ENCODE measurements at places on chromosomes 12 and 14.

DNA sequence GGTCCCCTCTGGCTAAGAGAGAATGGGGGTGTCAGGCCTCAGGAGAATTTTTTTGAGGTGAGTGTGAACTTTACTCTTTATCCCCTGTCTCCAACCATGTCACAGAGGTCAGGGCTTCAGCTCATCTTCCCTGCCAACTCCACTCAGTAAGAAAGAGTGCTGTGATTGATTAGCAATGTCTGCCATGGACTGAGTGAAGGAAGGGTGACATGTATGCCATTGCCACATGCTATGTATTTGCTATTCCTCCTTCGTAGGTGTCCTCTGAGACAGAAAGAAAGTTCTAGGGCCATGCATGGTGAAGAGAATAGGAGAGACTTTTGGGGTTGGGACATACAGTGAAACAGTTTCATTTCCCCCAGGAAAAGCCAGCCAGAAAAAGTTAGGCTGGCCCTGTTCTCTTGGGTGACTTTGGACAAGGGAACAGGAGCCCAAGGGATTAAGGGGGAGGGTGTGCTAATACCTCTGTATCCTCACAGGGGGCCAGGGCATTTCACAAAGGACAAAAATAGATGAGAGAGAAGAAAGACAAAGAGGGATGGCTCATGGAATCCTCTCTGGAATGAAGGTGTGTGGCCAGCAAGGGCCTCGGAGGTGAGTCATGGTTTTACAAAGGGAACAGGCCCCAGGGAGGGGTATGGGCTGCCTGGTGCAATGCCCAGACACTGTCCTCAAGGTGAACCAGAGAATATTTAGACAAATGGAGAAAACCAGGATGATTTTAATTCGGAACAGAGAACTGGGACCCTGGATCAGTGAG, 13.9 kb upstream of the MYL2 start:
- DNase-seq: no peak

GRCh38 chr12:12927211-12928079, 24.5 kb downstream of the GPRC5D start:
- no peak for DNase-seq

- DNase-seq: no peak
Measured at GRCh38 chr12:46127656-46128055, 137.3 kb upstream of the SCAF11 start.

- DNase-seq: no peak
Measured at GRCh38 chr14:37197421-37198272, at the start of gene MIPOL1. TSS of gene MIPOL1 (plus strand) at chr14:37197937. CDS start at chr14:37247889, 49,952 bp downstream.

DNA sequence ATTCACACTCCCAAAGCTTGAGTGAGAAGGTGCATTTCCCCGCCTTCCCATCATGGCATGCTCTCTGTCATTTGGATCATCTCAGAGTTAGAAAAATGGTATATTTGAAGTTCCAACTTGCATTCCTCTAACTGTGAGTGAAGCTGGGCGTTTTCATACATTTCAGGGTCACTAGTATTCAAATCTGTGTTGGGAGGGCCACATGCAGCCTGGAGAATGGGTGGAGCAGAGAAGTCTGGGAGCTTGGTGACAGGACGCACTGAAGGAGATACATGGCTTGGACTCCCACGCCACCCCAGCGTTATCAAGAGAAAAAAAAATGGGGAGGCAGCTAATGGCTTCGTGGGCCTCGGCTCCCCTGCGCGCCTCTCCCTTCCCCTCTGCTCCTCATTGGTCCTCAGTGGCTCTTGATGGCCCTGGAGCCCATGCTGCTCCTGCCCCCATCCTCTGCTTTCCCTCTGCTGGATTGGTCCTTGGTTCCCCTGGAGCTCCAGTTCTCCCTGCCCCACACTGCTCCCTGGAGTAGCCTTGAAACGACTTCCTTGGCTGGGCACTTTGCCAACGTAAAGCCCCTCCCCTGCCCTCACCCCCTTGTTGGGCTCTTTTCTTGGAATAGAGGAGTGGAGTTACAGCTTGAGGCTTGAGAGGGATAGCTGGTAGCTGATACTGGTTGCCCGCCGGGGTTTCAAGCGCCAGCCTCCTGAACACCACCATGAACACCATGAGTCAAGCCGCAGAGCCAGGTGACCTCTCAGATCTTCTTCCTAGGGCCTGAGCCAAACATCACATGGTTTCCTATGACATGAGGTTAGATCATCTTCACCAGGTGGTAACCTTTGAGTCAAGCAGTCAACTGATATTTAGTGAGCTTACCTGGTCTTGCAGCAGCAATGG, 139.6 kb downstream of the PRKCH start:
- DNase-seq: no peak
